KBM-7 (cell line): ENCODE measurements at places on chromosomes 13 and 19.

GRCh38 chr19:33797802-33798671 lies 1.4 kb downstream of the KCTD15 start:
- DNase-seq: no peak

DNA sequence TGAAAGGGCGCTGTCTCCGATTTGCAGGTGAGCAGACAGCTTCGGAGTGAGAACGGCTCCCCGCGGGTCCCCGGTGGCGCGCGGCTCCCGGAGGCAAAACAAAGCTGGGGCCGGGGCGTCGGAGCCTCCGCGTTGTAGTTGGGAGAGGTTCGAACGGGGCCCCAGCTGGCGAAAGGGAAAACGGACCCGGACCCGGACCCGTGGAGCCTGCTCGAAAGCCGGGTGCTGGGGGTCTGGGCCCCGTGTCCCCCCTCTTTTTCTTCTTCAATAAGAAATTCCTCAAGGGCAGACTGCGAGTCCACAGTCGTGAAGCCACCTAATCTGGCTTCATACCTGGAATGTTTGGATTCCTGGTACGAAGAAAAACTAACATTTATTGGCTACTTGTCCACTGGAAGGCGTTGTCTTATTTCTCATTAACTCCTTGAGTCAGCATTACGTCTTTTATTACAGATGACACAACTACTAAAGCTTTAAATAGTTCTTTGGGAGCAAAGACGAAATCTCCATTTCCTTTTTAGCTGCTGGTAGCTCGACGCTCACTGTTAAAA lies 632 bp upstream of the MTIF3 start:
- DNase-seq: peak; percentile 26

- no peak for DNase-seq
Observed at GRCh38 chr13:107765724-107766401, 449.5 kb downstream of the LIG4 start.

DNA sequence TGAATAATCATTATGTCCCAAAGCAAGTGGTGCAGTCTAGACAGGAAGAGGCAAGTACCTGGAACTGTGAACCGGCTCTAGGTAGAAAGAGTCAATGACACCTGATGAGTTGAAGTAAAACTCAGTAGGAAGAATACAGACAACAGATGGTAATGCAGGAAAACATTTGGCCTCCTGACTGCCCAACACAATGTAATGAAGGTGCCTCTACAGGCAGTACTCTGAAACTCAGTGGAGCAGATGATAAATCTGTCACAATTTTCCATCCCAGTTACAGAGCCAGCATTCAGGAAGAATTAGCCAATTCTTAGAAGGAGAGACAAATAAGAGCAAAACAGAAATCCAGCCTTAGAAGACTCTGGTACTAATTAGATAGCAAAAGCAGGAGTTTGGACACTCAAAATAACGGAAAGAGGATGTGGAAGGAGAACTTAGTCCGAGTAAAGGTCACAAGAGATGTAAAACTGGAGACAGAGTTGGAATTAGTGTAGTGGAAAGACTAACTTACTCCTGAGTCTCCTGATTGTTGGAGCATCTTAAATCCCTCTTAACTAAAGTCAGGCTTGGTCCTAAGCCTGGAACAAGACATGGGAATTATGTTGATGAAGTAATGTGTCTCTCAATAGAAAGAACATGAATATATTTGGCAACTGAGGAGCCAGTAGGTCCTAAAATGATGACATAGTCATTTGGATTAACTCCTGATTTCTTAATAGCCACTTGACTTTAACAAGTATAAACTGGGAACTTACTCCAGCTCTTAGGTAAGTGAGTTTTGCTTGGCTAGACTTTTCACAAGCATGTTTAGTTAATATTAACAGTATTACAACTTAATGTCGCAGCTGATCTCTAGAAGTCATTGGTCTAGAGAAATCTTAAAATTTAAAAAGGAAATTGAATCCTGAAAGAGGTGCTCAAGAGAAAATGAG lies 457.3 kb upstream of the MIR17HG start:
- no peak for DNase-seq

DNA sequence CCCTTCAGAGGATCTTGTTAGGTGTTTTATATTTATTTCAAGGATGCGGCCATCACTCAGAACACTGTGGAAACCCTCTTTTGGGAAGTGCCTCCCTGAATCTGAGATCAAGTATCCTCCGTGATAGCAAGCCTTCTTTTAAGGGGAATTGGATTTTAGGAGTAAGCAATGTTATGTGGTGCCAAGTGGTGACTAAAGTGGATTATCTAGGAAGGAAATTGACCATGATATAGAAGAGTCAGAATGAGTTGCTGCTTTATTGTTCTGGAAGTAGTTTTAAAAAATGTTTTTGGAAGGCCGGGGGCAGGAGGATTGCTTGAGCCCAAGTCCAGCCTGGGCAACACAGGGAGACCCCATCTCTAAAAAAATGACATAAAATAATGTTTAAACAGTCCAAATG lies 6.7 kb downstream of the ERCC5 start:
- no peak for DNase-seq

- DNase-seq: no peak
Observed at GRCh38 chr19:49677231-49677900, at the start of gene PRMT1. Gene PRMT1, plus strand, starts transcription at chr19:49677271. Its CDS starts 10 bp downstream, at chr19:49677281.
